Heart right ventricle (tissue), 16 donors: ENCODE measurements at places on chromosomes 7 and 10. TPM values are rescaled to one million over a fixed set of nuclear protein-coding genes. Genes with fewer than 3 reads are reported as not detected.

Gene AASS
- 37.5 TPM for polyA plus RNA-seq

Gene GTF2IRD1
- polyA plus RNA-seq: 22.1 TPM

Gene SUN3
- polyA plus RNA-seq: not detected

Gene EIF5AL1
- polyA plus RNA-seq: 0.73 TPM

Gene STN1
- polyA plus RNA-seq: 38.0 TPM

Gene NPM3
- polyA plus RNA-seq: 5.2 TPM

Gene TET1
- 0.29 TPM for polyA plus RNA-seq

DNA sequence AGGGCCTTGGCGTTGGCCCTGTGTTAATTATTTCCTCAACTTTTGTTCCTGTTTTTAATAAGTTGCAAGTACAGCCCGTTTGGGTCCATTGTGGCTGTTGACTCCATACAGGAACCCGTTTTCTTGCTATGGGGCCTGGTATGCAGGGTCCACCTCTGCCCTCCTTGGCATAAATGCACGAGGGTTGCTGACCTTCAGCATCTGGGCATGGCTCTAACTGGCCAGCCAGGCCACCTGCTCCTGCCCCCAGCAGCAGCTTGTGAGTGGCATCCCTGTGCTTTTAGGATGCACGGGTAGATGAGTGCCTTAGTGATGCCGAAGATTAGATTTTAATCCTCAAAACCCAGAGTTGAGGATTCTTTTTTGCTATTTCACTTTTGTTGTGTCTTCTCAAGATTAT, 123.2 kb downstream of the GLRX3 start:
- H3K36me3 ChIP-seq: no peaks in the 10 kb centered on the region
- H3K4me3 ChIP-seq: no peak overlapping the region
- no peaks in the 10 kb centered on the region for H3K4me1 ChIP-seq
- H3K27me3 ChIP-seq: no peaks in the 10 kb centered on the region

- H3K4me1 ChIP-seq: no peaks in the 10 kb centered on the region
- no peaks in the 10 kb centered on the region for H3K27me3 ChIP-seq
- no peak for DNase-seq
Observed at GRCh38 chr7:17599733-17600339, 301.4 kb downstream of the AHR start.

DNA sequence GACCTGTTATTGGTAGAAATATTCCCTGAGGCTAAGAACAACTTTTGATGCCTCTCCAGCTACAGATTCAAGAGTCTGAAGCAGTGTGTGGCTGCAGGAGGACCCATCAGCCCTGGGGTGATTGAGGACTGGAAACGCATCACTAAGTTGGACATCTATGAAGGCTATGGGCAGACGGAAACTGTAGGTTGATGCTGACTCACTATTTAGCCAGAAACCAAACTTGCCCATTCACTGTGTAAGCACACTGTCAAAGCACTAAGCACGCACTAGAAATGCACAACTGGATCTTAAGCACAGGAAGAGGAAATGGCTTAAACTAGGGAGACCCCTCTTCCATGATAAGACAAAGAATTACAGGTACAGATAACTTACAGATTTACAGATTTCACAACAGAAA, 20.8 kb downstream of the ACSM6 start:
- no peaks in the 10 kb centered on the region for H3K36me3 ChIP-seq
- no peaks in the 10 kb centered on the region for H3K4me1 ChIP-seq
- no peak for DNase-seq
- H3K27me3 ChIP-seq: no peaks in the 10 kb centered on the region
- H3K27ac ChIP-seq: no peak overlapping the region

GRCh38 chr10:7618461-7618860, 48.3 kb downstream of the ITIH5 start:
- no peak overlapping the region for H3K27ac ChIP-seq
- no peak for DNase-seq
- no peaks in the 10 kb centered on the region for H3K27me3 ChIP-seq
- no peaks in the 10 kb centered on the region for H3K36me3 ChIP-seq
- H3K4me3 ChIP-seq: no peak overlapping the region

DNA sequence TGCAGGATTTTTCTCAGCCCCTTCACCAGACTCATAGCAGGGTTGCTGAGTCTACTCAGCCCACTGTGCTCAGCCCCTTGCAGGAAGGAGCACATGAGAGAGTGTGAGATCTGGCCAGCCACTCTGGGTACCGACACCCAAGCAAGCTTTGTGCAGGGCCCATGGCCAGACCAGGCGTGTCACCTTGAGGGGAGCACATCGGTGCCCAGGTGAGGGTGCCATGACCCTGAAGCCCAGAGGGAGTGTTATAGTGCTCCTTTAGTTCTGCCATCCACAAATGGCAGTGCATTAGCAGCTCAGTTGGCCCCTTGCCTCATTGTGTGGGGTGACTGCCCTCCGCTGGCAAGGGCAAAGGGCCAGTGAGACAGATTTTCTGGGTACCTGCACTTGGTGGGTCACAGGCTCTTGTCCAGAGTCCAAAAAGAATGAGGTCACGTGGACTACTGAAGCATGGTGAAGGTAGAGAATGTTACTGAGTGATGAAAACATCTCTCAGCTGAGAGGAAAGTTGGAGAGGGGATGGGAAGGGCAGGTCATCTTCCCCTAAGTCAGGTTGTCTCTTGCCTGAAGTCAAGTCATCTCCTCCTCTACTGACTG, 181.8 kb downstream of the MACC1 start:
- H3K27me3 ChIP-seq: no peaks in the 10 kb centered on the region
- no peak for DNase-seq
- no peaks in the 10 kb centered on the region for H3K4me1 ChIP-seq
- no peak overlapping the region for H3K27ac ChIP-seq
- no peak overlapping the region for H3K4me3 ChIP-seq
- H3K36me3 ChIP-seq: no peaks in the 10 kb centered on the region

- H3K36me3 ChIP-seq: no peaks in the 10 kb centered on the region
- no peak for DNase-seq
- H3K27ac ChIP-seq: no peak overlapping the region
- no peak overlapping the region for H3K4me3 ChIP-seq
Observed at GRCh38 chr7:118075936-118076335, 108.0 kb upstream of the LSM8 start.

- H3K4me1 ChIP-seq: peaks cover 42% of the 10 kb centered on the region
- peak overlapping the region; percentile 57 for H3K4me3 ChIP-seq
- peak overlapping the region; percentile 95 for H3K27ac ChIP-seq
Observed at GRCh38 chr7:122885583-122886356, 490 bp downstream of the CADPS2 start.

- H3K27ac ChIP-seq: no peak overlapping the region
- H3K27me3 ChIP-seq: no peaks in the 10 kb centered on the region
- DNase-seq: no peak
- H3K36me3 ChIP-seq: no peaks in the 10 kb centered on the region
- no peak overlapping the region for H3K4me3 ChIP-seq
- peaks cover 19% of the 10 kb centered on the region for H3K4me1 ChIP-seq
Observed at GRCh38 chr10:70190581-70190980, 20.3 kb upstream of the SAR1A start.

DNA sequence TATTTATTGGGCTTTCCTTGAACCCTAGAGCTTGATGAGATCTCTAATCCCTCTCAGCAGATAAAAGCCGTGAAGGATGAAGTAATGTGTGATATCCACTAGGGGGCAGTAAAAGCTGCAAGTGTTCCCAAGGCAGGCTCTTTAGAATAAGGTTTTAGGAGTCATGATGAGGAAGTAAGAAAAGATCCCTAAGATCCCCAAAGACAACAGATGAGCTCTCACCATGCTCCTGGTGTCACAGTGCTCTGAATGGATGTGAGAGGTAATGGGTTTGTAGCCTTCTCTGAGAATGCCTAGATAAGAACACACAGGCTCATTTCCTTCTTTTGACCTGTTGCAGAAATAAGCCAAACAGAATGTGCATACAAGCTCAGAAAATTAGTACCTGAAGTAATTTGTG, 70.4 kb upstream of the ITPRID1 start:
- H3K4me3 ChIP-seq: no peak overlapping the region
- DNase-seq: no peak
- no peaks in the 10 kb centered on the region for H3K4me1 ChIP-seq
- H3K36me3 ChIP-seq: no peaks in the 10 kb centered on the region
- no peak overlapping the region for H3K27ac ChIP-seq
- peaks cover 42% of the 10 kb centered on the region for H3K27me3 ChIP-seq

DNA sequence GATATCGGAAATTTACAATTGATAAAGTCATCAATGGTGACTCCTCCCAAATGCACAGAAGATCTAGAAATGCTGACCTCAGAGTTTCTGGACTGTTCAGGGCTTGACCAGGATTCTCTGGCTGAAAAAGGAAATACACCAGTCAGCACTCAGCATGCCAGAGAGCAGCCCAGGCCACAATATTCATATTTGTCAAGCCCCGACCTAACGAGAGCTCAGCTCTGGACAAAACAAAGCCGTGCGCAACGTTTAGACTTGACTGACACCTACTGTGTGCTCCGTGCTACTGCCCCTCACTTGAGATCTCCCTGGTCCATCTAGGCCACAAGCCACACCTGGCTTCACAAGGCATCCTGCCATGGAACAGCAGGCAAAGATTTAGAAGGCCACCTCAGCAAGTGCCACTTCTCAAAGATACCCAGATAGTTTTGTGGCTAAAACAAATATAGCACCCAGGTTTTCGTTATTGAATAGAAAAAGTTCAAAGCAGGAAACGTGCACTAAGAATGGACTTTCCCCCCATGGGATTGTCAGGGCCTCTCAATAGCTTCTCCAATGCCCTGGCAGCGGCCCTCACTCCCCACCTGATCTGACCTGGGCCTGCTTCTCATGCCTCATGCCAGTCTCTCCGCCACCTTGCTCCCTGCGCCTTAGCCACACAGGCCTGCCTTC, 218.3 kb downstream of the FAM107B start:
- H3K4me1 ChIP-seq: peaks cover 11% of the 10 kb centered on the region
- DNase-seq: no peak
- H3K36me3 ChIP-seq: no peaks in the 10 kb centered on the region
- peak overlapping the region; percentile 5 for H3K27ac ChIP-seq
- no peaks in the 10 kb centered on the region for H3K27me3 ChIP-seq
- H3K4me3 ChIP-seq: no peak overlapping the region

GRCh38 chr7:16880554-16880953, 1.2 kb downstream of the AGR3 start:
- no peaks in the 10 kb centered on the region for H3K27me3 ChIP-seq
- H3K36me3 ChIP-seq: no peaks in the 10 kb centered on the region
- DNase-seq: no peak
- H3K4me1 ChIP-seq: no peaks in the 10 kb centered on the region
- no peak overlapping the region for H3K27ac ChIP-seq

DNA sequence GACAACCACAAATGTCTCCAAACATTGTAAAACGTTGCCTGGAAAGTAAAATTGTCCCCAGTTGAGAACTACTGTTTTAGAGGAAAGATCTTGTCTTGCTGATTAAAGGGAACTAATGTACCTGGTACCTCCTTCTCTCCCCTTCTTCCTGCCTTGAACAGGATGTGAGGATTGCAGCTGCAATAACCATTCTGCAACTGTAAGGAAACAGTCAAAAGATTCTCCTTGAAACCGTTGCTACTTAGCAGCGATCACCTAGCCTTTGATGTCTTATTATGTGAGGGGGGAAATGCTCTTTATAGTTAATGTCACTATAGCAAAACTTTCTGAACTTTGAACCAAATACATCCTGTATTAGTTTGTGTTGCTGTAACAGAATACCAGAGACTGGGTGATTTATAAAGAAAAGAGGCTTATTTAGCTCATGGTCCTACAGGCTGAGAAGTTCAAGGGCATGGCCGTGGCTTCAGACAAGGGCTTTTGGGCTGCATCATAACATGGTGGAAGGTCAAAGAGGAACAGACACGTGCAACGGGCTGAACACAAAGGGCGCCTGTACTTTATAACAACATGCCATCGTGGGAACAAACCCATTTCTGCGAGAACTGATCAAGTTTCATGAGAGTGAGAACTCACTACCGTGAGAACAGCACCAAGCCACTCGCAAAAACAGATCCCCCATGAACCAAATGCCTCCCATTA, 54.2 kb upstream of the PARD3 start:
- no peaks in the 10 kb centered on the region for H3K27me3 ChIP-seq
- H3K36me3 ChIP-seq: no peaks in the 10 kb centered on the region
- no peaks in the 10 kb centered on the region for H3K4me1 ChIP-seq
- H3K4me3 ChIP-seq: no peak overlapping the region

DNA sequence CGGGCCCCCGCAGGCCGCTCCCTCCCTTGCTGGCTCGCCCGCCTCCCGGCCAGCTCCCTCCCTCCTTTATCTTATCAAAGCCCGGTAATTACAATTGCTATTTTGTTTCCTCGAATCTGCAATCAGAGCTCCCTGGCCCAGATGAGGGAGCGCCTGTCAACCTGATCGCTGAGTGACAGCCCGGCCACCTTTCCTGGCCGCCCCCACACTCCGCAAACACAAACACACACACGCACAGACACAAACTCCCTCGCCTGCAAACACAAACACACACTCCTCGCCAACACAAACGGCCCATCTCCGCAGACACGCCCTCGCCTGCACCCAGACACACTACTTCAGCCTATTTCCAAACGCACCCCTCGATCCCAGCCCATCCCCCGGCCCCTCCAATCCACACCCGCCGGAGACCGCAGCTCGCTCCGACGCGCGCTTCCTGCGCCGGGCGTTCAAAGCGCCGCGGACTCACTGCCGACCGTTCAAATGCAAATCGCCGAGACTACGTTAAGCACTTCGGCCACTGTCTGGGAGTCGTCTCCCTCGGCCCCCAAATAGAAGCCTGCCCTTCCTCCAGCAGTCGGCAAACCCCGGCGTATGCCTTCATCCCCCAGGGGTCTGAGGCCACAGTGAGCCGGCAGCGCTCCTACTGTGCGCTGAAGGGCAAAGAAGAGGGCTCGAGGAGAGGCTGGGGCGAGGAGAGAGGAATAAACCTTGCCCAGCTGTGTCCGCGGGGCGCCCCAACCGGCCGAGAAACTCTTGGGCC, 3.0 kb upstream of the FGF8 start:
- H3K4me3 ChIP-seq: peak overlapping the region; percentile 49
- DNase-seq: no peak
- H3K27ac ChIP-seq: no peak overlapping the region
- peaks cover 29% of the 10 kb centered on the region for H3K27me3 ChIP-seq
